Cardiac fibroblast (primary cell): ENCODE measurements at places on chromosomes 7 and 10.

DNA sequence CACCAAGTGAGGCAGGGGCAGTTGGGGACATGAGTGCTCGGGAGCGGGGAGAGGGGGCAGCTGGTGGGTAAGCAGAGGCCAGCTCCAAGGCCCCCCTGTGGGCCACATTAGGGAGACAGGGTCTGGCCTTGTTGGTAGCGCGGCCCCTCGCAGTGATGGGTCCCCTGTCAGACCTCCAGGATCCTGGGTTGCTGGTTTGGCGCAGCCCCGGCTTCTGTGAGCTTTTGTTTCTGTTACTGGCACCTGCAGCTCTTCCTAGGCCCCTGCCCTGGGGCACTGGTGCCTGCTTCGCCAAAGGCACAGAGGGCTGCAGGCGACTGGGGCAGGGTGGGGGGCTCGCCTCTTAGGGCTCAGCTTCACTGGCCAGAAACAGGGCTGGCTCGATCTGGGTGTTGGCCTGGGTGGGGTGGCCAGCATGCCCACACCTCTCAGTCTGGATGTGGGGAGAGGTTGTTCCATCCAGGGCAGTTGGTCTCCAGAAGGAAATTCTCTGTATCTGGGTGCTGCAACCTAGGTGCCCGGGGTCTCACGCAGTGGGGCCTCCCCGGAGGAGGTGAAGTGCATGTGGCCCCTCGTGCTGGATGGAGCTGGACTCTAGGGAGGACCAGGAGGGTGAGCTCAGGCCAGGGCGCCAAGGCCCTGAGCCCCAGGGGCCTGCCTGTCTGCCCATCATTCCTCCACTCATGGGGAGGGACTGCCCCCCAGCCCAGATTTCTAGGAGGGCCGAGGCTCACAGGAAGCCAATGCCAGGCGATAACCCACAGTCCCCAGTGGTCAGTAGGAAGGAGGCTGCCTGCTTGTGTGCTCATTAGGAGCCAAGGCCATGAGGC lies 138.6 kb downstream of the LHPP start:
- DNase-seq = no peak

- DNase-seq = no peak
Measured at GRCh38 chr7:124462249-124462648, 303.3 kb downstream of the GPR37 start.

GRCh38 chr10:95048206-95048605 lies 21.1 kb downstream of the CYP2C8 start:
- DNase-seq = no peak

DNA sequence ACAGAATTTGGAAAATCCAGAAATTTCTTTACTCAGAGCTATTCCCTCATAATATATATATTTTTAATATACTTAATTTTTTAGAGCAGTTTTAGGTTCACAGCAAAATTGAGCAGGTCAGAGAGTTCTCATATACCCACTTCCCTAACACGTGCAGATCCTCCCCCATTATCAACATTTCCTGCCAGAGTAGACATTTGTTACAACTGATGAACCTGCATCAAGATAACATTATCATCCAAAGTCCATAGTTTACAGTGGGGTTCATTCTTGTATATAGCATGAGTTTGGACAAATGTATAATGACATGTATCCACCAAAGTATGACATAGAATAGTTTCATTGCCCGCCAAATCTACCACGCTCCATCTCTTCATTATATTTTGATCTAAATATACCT lies 170.0 kb downstream of the PTEN start:
- no peak for DNase-seq

DNA sequence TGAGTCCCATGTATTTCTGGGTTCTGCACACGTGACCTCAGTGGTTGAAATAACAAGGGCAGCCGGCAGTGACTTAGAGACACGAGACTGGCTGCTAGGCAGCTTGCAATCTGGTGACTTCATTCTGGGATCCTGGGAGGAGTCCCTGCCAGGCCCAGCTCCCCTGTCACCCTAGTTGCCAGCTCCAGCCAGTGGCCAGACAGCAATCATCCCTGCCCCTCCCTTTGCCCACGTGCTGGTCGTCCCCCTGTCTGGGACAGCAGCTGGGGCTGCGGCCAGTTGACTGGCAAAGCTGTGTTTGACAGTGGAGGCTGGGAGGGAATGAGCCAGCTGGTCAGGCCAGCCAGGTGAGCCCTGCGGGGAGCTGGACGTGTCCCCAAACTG lies 30.0 kb downstream of the ADGRA1 start:
- no peak for DNase-seq
